ENCODE measurements at places on chromosomes 1 and 21. TPM values are rescaled to one million over a fixed set of nuclear protein-coding genes. Genes with fewer than 3 reads are reported as not detected.

DNA sequence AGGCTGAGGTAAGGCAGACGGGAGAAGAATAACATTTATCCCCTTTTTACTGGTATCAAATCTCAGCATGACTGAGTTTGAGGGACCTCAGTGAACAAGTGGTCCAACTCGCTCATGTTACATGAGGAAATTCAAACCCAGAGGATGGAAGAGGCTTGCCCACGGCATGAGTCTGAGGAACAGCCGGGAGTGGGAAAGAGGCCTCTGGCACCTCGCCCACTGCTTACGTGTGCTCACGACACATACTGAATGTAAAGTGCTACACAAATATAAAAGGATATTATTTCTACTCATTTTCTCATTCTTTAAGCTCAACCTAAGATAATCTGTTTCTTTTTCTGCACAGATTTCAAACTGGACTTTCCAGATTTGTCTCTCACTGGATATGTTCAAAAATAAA lies 14.7 kb downstream of the BEND5 start:
- H3K4me1 ChIP-seq, result no peaks in the 10 kb centered on the region
- no peak for DNase-seq
- H3K4me3 ChIP-seq, result no peak overlapping the region
- no peaks in the 10 kb centered on the region for H3K27me3 ChIP-seq
- no peak overlapping the region for H3K27ac ChIP-seq

DNA sequence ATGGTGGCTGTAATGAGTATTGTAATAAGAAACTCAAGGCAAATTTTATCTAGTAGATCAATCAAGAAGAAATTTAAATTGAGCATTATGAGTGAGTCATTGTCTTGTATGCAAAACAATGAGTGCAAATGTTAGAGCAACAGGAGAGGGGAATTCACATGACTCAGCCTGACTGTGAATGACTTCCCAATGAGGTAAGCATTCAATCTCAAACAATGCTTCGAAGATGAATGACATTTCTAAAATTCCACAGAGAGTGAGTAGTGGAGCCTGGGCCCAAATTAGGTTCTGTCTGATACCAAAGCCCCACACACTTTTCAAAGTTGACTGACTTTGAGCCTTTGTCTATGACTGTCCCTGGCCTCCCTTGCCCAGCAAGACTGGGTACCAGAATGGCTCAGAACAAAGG lies 738.0 kb downstream of the PTPRU start:
- H3K27ac ChIP-seq, result no peak overlapping the region
- no peaks in the 10 kb centered on the region for H3K27me3 ChIP-seq
- no peaks in the 10 kb centered on the region for H3K4me1 ChIP-seq
- DNase-seq, result no peak
- H3K36me3 ChIP-seq, result no peaks in the 10 kb centered on the region
- H3K4me3 ChIP-seq, result no peak overlapping the region

DNA sequence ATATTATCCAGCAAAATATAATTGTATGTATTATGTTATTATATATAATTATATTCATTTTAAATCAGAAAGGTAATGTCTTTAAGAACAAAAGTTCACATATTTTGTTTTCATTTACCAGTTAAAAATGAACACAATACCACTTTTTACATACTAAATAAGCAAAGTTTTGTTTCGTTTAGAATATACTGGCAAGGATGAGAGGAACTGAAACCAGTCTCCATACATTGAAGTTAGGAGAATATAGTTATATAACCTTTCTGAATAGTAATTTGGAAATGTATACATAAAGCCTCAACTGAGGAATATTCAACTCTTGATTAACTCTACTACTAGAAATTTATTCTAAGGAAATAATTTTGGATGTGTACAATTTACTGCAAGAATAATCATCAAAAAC lies 110.5 kb downstream of the ZNF644 start:
- no peaks in the 10 kb centered on the region for H3K36me3 ChIP-seq
- no peak overlapping the region for H3K4me3 ChIP-seq
- no peak for DNase-seq
- no peak overlapping the region for H3K27ac ChIP-seq
- no peaks in the 10 kb centered on the region for H3K4me1 ChIP-seq

DNA sequence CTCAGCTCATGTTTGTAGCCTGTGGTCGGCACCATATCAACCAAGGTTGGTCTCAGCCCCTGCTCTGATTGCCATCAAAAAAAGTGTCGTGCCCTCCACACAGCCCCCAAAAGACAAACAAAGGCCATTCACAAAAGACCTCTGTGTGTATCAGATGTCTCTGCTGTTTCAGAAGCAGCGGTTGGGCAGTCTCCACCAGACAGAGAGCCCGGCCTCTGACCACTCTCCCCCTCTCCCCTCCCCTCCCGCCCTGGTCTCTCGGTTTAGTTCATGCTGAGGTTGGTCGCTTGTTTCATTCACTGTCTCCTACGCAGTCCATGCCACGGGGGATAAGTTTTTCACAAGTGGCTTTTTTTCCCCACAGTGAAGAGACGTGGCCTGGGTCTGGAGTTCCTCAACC lies 27.1 kb downstream of the ACTA1 start:
- H3K27me3 ChIP-seq, result peaks cover 5% of the 10 kb centered on the region
- no peaks in the 10 kb centered on the region for H3K4me1 ChIP-seq
- peak overlapping the region; percentile 23 for H3K4me3 ChIP-seq

DNA sequence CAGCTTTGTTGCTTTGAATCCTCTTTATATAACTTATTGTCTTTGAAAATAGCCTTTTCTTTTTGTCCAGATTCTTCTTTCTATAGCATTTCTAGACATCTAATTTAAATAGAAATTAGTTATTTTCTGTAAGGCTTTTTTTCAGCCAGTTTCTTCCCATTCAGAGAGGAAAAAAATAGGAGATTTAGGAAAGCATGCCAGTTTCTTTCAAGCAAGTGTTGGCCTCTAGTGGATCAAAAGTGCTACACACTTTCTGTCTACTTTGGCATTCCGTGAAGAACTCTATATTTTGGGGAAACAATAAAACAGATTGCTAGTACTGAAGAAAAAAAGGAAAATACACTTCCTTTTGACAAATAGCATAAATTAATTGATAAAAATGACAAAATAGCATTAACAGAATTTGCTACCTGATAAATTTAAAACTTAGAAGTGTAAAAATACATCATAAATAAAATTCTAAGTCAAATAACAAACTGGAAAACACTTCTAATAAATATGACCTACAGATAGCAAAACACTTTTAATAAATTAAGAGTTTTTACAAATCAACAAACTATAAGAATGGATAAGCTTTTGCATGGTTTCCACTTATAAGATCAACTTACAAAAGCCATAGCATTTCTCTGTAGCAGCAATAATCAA lies 13.1 kb upstream of the EXO1 start:
- no peak overlapping the region for H3K4me3 ChIP-seq
- H3K27me3 ChIP-seq, result no peaks in the 10 kb centered on the region
- H3K36me3 ChIP-seq, result no peaks in the 10 kb centered on the region
- no peaks in the 10 kb centered on the region for H3K4me1 ChIP-seq

GRCh38 chr1:165837838-165838364 lies 10.5 kb downstream of the UCK2 start:
- H3K27me3 ChIP-seq, result no peaks in the 10 kb centered on the region
- no peak for DNase-seq

DNA sequence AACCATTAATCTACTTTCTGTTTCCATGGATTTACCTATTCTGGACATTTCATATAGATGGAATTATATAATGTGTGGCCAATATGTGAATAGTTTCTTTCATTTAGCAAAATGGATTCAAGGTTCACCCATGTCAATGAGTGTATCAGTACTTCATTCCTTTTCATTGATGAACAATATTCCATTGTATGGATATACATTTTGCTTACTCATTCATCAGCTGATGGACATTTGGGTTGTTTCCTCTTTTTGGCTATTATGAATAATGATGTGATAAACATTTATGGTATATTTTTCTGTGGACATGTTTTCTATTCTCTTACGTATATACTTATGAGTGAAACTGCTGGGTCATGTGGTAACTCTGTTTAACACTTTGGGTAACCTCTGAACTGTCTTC lies 97.8 kb downstream of the SCMH1 start:
- no peaks in the 10 kb centered on the region for H3K4me1 ChIP-seq
- DNase-seq, result no peak
- no peak overlapping the region for H3K27ac ChIP-seq
- no peaks in the 10 kb centered on the region for H3K36me3 ChIP-seq
- H3K27me3 ChIP-seq, result no peaks in the 10 kb centered on the region

DNA sequence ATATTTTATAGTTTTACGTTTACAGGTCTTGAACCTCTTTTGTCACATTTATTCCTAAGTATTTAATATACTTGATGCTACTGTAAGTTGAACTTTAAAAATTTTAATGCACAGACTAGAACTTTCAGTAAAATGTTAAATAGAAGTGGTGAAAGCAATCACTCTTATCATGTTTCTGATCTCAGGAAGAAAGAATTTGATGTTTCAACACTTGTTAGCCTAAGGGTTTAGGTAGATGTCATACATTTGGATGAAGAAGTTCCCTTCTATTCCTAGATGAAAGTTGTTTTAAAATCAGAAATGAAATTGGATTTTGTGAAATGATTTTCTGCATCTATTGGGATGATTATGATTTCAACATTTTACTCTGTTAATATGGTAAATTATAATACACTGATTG lies 63.6 kb upstream of the TTLL7 start:
- DNase-seq, result no peak
- H3K4me3 ChIP-seq, result no peak overlapping the region
- no peaks in the 10 kb centered on the region for H3K4me1 ChIP-seq
- no peak overlapping the region for H3K27ac ChIP-seq
- H3K27me3 ChIP-seq, result no peaks in the 10 kb centered on the region

DNA sequence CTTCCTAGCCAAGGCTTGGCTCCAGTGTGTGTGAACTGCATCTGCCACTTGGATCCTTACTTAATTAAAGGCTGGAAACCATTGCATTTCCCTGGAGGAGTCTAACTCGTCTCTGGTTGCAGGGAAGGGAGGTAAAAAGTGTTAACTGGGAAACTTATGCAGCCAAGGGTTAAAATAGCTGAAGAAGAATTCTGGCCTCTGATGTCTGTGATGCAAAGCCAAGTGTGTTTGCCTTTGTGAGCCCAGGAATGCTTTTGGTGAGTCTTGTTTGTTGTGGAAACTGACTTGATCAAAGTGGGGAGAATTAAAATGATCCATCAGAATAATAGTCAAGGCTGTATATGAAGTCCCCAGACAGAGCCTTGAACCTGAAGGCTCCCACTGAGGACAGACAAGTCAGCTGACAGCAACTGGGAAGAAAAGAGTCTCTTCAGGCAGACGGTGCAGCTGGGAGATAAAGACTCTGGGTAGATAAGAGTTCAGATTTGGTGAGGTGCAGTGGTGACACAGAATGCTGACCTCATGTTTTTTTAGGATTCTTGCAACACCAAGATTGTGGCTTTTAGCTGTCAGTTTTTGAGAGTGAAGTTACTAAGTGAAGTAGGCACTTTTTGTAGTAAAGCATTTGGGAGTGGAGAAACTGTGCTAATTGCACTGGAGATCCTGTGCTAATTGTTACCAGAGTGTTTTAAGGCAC lies 59.5 kb upstream of the WLS start:
- H3K27ac ChIP-seq, result no peak overlapping the region
- no peaks in the 10 kb centered on the region for H3K27me3 ChIP-seq
- H3K4me3 ChIP-seq, result no peak overlapping the region
- no peaks in the 10 kb centered on the region for H3K4me1 ChIP-seq
- H3K36me3 ChIP-seq, result no peaks in the 10 kb centered on the region

DNA sequence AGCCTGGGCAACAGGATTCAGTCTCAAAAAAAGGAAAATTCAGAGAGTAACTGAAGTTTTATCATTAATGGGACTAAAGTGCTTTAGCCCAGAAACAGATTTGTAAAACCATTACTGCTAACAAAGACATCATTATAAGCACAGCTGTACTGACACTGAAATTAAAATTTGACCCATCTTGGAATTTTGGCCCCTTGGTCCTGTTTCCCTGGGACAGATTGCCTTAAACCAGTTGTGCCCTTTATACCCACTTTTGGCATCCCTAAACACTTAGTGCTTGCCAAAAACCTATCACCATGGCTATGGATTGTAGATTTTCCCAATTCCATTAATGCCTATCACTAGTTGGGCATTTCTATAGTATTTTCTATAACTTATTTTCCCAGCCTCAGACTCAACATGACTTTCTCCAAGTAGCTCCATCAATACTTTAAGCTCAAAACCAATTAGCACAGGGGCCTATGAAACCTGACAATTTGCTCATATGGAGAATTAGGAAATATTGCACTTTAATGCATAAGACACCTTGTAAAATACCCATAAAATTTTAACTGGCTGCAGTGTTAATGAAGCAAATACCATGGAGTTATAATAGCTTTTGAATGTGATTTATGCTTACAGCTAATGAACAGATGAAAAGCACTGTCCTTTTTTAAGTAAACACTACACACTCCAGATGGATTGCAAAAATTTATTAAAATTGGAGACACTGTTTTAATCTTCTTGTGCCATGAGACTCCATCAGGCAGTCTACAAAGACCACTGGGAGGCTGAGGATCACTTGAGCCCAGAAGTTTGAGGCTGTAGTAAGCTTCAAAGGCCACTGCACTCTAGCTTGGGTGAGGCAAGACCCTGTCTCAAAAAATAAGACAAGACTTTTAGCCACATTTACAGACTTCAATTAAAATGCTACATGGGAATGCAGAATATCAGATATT lies 4.3 kb downstream of the GAS5 start:
- no peaks in the 10 kb centered on the region for H3K27me3 ChIP-seq
- H3K4me1 ChIP-seq, result peaks cover 33% of the 10 kb centered on the region
- H3K27ac ChIP-seq, result no peak overlapping the region
- H3K36me3 ChIP-seq, result peaks cover 19% of the 10 kb centered on the region
- no peak for DNase-seq

DNA sequence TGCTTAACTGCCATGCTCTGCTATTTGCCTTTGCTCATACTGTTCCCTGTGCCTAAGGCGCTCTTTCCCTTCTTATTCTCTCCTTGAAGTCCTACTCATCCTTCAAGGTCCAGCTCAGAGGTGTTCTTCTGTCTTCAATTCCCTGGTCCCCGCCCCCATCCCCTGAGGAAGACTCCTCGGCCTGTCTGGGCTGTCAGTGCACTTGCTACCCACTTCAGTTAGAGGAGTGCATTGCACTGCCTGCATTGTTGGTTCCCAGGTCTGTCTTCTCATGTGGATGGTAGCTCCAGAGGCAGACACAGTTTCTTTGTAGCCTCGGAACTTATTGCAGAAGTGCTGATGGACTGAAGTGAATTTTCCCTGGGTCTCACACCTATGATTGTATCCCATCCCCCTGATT lies 194.0 kb downstream of the C1orf94 start:
- peaks cover 1% of the 10 kb centered on the region for H3K27me3 ChIP-seq
- H3K36me3 ChIP-seq, result no peaks in the 10 kb centered on the region
- H3K4me3 ChIP-seq, result no peak overlapping the region
- H3K4me1 ChIP-seq, result no peaks in the 10 kb centered on the region
- DNase-seq, result no peak

Gene HYI
- total RNA-seq, result 27.4 TPM

Gene KCNH1
- not detected for total RNA-seq

Gene CELA3A
- total RNA-seq, result not detected

All from naive thymus-derived CD4-positive, alpha-beta T cell (primary cell).